ENCODE measurements at places on chromosomes 6 and 20. TPM values are rescaled to one million over a fixed set of nuclear protein-coding genes. Genes with fewer than 3 reads are reported as not detected.

KCNK5 gene
- total RNA-seq, result 0.14 TPM

GRCh38 chr20:34293589-34293988 is 9.6 kb downstream of the AHCY start:
- no peak for DNase-seq

GRCh38 chr20:8654486-8654885 is 414.4 kb upstream of the PLCB4 start:
- no peak for DNase-seq

GRCh38 chr6:39980839-39981580 is 46.7 kb upstream of the MOCS1 start:
- DNase-seq, result peak; percentile 17

DNA sequence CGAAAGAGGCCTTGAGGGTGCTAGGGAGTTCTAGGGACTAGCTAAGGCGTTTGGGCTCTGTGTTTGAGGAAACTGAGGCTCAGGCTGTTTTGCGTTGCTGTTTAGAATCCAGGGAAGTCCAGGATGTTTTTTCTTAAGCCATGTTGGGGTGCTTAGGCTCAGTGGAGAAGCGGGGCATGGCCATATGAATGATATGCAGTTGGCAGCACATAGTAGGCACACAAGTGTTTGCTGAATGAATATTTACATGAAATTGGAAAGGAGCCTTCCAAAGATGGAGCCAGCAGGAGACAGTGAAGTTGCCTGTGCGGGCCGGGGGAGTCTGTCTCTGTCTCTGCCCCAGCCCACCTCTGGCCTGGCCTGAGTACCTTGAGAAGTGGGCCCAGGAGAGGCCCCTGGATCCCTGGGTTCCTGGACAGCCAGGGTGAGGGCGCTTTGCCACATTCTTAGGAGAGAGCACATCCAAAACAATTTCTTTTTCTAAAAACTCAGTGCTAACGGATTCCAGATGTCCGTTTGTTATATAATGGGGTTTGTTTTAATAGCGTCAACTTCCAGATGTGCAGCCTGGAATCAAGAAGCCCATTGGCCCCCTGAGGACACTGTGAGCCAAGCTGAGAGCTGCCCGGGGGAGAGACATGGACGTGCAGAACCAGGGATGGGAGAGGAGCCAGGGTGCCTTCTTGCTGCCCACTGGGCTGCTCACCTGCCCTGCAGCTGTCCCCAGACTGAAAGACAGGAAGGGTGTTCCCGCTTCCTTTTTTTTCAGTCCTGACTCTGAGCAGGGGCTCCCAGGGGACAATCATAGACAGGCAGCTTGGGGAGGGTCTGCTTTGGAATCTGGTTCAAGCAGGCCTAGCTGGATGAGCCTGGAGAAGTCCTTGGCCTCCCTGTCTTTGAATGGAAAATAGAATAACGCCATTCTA is 20.1 kb upstream of the EMILIN3 start:
- DNase-seq, result no peak

Measured in astrocyte (in vitro differentiated cells and primary cell).